ENCODE measurements at places on chromosomes 7 and 10. TPM values are rescaled to one million over a fixed set of nuclear protein-coding genes. Genes with fewer than 3 reads are reported as not detected.

- DNase-seq: no peak
Measured at GRCh38 chr10:103750836-103751235, 104.5 kb downstream of the SH3PXD2A start.

DNA sequence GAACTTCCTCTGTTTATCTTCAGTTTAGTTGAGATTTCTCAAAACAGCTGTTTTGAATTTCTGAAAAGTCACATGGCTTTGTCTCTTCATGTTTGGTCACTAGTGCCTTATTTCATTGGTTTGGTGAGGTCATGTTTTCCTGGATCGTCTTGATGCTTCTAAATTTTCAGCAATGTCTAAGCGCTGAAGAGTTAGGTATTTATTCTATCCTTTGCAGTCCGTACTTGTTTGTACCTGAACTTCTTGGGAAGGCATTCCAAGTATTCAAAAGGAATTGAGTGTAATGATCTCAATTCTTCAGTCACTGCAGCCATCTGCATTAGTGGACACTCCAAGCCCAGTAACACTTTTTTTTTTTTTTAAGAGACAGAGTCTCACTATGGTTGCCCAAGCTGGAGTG lies 67.7 kb downstream of the HERC4 start:
- DNase-seq: no peak

- DNase-seq: no peak
Measured at GRCh38 chr10:132184816-132185593, 1.7 kb upstream of the DPYSL4 start.

GRCh38 chr10:61136139-61136538 lies 192.2 kb upstream of the RHOBTB1 start:
- no peak for DNase-seq

GRCh38 chr7:44078521-44078920 lies 3.8 kb downstream of the POLM start:
- no peak for DNase-seq

- peak; percentile 93 for DNase-seq
Measured at GRCh38 chr7:47818796-47819606, 129.3 kb downstream of the PKD1L1 start.

- DNase-seq: no peak
Measured at GRCh38 chr7:68537051-68537773, 1061.1 kb upstream of the AUTS2 start.

DNA sequence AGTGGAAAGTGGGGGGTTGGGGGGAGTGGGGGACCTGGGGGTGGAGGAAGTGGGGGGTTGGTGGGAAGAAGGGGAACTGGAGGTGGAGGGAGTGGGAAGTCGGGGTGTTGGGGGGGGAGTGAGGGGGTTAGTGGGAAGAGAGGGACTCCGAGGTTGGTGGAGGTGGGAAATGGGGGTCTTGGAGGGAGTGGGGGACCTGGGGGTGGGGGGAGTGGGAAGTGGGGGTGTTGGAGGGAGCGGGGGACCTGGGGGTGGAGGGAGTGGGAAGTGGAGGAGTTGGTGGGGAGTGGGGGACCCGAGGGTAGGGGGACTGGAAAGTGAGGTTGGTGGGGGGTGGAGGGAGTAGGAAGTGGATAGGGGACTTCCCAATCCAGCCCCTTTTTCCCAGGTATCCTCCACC lies 906 bp upstream of the MMD2 start:
- no peak for DNase-seq

GRCh38 chr10:100485366-100485765 lies 22.6 kb downstream of the WNT8B start:
- DNase-seq: no peak

- DNase-seq: no peak
Measured at GRCh38 chr10:110387983-110388686, 83.4 kb upstream of the SMNDC1 start.

DNA sequence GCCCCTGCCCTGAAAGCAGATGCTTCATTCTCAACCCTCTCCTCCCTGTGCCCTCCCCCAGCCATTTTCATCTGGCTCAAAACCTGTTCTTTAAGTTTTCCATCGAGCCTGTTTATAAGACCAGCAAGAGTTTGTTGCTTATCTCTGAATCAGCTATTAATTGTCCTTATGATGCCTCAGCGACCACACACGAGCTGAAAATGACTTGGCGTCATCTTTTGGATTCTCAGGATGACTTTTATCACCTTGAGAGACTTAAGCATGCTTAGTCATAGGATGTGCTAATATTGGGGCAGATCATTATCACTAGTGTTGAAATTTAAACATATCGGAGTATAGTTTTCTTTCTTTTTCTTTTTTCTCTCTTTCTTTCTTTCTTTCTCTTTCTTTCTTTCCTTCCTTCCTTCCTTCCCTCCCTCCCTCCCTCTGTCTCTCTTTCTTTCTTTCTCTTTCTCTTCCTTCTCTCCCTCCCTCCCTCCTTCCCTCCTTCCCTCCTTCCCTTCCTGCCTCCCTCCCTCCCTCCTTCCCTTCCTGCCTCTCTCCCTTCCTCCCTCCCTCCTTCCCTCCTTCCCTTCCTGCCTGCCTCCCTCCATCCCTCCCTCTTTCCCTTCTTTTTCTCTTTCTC lies 184.5 kb downstream of the PHTF2 start:
- DNase-seq: no peak

The SSC4D gene
- 4.5 TPM for total RNA-seq

The CYP2C19 gene
- not detected for total RNA-seq

All from adrenal gland (tissue), 19 donors.